ENCODE measurements at places on chromosomes 1 and 21.

- no peak for DNase-seq
Measured at GRCh38 chr21:29321932-29322928, 23.5 kb downstream of the BACH1 start.

DNA sequence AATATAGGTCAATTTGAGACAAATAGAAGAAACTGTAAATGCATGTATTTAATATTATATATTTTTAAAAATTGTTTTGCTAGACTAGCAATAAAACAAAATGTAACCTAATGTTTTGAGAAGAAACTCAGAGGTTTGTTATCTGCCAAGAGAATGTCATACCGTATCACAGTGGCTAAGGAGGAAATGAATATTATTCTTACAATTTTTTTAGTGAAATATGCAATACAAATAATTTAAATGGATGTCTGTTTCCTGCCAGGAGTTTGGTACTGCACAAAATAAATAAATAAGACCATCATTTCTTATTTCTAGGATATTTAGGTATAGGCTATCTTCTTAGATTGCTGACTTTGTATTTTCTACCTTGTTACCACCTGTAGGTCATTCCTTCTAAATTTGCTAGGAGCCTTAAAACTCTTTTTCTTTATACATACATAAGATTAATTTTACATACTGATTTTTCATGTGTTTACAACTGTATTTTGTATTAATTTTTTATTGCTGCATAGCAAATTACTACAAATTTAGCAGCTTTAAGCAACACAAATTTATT lies 113.6 kb downstream of the NEK7 start:
- DNase-seq, result no peak

DNA sequence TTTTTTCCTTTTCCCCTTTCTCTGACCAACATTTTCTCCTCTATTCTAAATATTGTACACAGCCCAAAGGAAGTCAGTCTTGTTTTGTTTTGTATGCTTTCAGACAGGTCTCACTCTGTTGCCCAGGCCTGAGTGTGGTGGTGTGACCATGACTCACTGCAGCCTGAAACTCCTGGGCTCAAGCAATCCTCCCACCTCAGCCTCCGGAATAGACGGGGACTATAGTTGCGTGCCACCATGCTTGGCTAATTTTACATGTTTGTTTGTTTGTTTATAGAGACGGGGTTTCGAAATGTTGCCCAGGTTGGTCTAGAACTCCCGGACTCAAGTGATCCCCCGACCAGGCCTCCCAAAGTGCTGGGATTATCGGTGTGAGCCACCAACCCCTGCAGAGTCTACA lies 72.8 kb downstream of the NRIP1 start:
- DNase-seq, result no peak

DNA sequence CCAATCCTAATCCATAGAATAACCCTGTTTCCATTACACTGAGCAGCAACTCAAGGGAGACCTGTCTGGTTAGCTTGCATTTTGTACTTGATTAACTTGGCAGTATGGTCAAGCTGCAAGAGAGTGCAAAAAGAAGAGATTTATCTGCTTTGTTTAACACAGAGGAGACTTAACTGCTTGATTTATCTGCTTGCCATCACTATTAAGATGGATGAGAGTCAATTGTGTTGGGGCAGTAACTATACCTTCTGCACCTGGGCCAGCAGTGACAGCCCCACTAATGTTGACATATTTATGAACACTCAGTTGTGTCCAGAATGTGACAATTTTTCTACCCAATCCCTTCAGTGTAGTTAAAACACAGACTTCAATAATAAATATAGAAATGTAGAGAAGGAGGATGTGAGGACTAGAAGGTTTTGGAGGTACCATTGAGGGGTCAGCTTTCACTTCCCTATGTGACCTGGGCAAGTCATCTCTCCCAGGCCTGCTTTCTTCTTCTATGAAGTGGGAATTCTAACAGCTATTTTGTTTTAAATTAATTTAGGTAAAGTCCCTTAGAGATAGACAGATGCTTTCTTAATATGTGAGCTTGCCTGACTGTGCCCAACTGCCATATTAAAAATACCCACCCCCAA lies 159.1 kb upstream of the KCNK2 start:
- DNase-seq, result no peak

- no peak for DNase-seq
Measured at GRCh38 chr21:19621837-19622496, 1218.4 kb upstream of the TMPRSS15 start.

DNA sequence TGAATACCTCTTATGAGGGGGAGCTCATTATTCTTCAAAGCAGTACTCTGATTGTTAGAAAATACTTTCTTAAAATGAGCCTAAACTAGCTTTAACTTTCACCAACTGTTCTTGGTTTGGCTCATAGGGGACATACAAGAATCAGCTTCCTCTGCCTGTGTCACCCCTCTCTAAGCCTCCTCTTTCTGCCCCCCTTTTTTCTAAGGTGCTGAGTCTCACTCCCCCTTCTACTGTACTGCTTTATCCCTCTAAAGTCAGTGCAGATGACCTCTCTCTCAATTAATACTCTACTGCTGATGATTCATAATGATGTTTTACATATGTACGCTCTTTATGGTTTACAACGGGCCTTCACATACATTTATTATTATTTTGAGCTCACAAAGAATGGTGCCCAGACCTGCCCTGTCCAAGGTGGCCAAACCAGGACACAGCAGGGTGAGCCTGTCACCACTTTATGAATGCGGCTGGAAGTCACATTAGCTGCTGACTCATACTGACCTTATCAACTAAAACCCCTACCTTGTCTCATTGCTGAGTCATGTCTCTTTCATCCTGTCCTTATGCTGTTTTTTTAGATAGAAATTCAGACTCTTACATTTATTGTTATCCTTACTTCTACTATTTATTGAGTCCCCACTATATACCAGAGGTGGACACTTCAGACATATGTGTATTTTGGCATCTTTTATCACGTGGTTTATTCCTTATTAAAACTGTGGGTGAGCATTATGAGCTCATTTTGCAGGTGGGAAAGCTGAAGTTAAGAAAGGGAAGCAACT lies 126.9 kb downstream of the RNF220 start:
- peak; percentile 11 for DNase-seq
